HS-27A (cell line): ENCODE measurements at places on chromosomes 12 and 14.

GRCh38 chr12:113055594-113056380 lies 743 bp upstream of the DTX1 start:
- DNase-seq: no peak

DNA sequence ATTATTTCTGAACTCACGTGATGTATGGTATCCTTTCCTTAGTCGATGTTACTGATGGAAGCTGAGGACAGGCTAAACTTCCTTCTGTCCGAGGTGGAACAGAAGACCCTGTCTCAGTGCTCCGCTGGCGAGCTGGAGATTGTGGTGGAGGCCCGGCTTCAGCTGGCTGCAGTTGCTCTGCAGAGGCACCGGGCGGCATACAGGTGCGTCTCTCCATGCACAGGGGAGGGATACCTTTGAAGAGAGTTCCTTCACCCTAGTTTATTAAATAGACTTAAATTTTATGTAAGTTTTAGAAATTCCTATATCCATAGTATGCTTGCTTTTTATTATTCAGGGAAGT lies 186.7 kb upstream of the NEDD1 start:
- no peak for DNase-seq

DNA sequence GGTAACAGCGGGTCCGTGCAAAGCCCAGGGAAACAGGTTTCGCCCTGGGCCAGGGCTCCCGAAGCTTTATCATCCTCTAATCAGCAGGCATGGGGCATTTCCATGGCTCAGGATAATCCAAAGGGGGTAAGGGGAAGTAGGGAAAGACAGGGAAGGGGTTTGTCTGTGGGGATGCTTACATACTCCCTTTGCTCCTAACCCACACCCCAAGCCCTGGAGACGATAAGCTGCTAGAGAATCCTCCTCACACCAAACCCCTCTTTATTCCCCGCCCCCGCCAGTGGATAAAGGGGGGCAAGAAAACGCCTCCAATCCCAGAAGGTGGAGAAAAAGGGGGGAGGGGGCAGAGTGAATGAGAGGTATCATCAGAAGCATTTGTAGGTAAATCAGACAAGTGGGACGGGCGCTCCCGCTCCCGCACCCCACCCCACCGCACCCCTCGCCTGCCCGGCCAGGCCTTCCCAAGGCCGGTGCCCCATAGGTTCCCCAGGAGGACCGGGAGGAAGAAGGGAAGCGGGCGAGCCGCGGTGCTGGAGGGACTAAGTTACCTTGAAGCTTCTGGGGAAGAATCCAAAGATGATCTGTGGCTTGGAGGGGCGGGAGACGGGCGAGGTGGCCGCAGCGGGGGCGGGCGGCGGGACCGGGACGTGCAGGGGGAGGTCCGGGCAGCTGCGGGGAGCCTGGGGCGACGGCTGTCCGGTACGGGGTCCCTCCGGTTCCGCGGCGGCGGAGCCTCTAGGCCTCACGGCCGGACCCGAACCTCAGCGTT lies 762 bp downstream of the PPP2R5E start:
- DNase-seq: no peak

DNA sequence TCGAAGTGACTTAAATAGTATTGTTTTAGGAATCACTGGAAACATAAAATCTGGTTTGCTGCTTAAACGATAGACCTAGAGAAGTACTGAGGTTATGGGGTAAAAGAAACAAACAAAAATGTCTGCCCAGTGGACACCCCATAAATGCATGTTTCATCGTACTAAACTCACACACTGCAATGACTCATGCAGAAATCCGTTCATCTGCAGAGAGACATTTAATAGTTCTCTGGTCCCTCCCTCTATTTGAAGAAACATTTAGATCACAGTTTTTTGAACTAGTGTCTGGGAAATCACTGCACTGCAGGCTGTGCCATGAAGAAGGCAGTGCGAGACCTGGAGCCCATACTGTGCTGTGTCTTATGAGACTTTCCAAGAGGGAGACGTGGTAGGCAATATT lies 25.5 kb downstream of the SLC17A8 start:
- DNase-seq: no peak

- no peak for DNase-seq
Observed at GRCh38 chr12:58701536-58701935, 218.8 kb downstream of the LRIG3 start.
